Urinary bladder (tissue), 4 donors: ENCODE measurements at places on chromosomes 12 and 14. TPM values are rescaled to one million over a fixed set of nuclear protein-coding genes. Genes with fewer than 3 reads are reported as not detected.

The METTL25 gene
- polyA plus RNA-seq = 5.3 TPM

The DPF3 gene
- 0.71 TPM for polyA plus RNA-seq

The TMEM233 gene
- 0.61 TPM for polyA plus RNA-seq

The FOXN4 gene
- polyA plus RNA-seq = not detected

The DHRS2 gene
- polyA plus RNA-seq = 309 TPM

The LRP1-AS gene
- not detected for polyA plus RNA-seq

The ADIPOR2 gene
- 38.1 TPM for polyA plus RNA-seq

The KIF21A gene
- polyA plus RNA-seq = 10.2 TPM

The WNT1 gene
- polyA plus RNA-seq = not detected

The HSP90B1 gene
- 299 TPM for polyA plus RNA-seq

The NOS1 gene
- 0.60 TPM for polyA plus RNA-seq

The FOXG1 gene
- polyA plus RNA-seq = not detected

The LMO3 gene
- polyA plus RNA-seq = 99.4 TPM

The HOXC11 gene
- polyA plus RNA-seq = 1.3 TPM

The RNASE7 gene
- 0.06 TPM for polyA plus RNA-seq

The STXBP6 gene
- 25.1 TPM for polyA plus RNA-seq

The ART4 gene
- 0.60 TPM for polyA plus RNA-seq

The PLA2G1B gene
- 0.60 TPM for polyA plus RNA-seq

The GZMB gene
- polyA plus RNA-seq = 0.49 TPM

The E2F7 gene
- polyA plus RNA-seq = 0.08 TPM

The KRT6C gene
- polyA plus RNA-seq = not detected

The B4GALNT1 gene
- 2.7 TPM for polyA plus RNA-seq

The TAS2R8 gene
- not detected for polyA plus RNA-seq

The KRT8 gene
- 202 TPM for polyA plus RNA-seq
